ENCODE measurements at places on chromosomes 11 and 22.

GRCh38 chr11:11588891-11589290 is 32.9 kb downstream of the GALNT18 start:
- DNase-seq: no peak

DNA sequence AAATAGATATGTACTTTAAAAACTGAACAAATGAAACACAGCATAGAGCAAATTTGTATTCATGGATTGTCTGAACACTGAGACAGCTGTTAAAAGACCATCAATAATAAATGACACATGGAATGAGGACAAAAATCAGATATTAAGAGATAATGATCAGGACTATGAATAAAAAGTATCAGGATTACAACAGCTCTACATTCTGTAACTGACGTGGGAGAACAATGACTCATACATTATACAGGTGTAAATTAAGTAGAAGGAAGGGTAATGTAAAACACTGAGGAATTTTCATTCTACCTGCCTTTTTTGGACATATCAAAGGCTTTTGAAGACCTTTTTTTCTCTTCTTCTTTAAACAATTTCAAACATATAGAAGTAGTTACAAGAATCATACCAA is 310.9 kb upstream of the ANO3 start:
- DNase-seq: no peak

- DNase-seq: no peak
These were observed 354 bp downstream of the POLR2L start for GRCh38 chr11:841981-842369.

DNA sequence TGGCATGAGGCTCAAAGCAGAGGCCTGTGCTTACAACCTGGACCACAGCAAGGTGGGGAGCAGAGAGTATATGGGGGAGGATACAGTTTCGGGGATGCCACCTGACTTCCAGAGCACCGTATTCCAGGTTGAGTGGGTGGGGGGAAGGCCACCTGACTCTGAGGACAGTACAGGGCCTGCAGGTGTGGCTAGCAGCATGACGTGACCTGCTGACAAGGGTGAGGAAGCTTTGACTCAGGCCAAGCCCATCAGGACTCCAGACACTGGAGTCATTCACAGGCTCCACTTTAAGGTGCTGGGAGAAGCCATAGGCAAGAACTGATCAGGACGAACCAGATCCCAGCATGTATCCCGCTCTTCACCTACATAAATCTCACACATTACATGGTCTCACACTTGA is 34.6 kb upstream of the CRTAM start:
- no peak for DNase-seq

- no peak for DNase-seq
These were observed 1.2 kb upstream of the TYMP start for GRCh38 chr22:50530877-50531545.
